Activated T-helper 1 cell treated with Interleukin-2 at 50 U/mL for 16 hours (primary cell): ENCODE measurements at places on chromosomes 13 and 19.

GRCh38 chr13:22665506-22665905 is 515.3 kb upstream of the SGCG start:
- no peak for DNase-seq

DNA sequence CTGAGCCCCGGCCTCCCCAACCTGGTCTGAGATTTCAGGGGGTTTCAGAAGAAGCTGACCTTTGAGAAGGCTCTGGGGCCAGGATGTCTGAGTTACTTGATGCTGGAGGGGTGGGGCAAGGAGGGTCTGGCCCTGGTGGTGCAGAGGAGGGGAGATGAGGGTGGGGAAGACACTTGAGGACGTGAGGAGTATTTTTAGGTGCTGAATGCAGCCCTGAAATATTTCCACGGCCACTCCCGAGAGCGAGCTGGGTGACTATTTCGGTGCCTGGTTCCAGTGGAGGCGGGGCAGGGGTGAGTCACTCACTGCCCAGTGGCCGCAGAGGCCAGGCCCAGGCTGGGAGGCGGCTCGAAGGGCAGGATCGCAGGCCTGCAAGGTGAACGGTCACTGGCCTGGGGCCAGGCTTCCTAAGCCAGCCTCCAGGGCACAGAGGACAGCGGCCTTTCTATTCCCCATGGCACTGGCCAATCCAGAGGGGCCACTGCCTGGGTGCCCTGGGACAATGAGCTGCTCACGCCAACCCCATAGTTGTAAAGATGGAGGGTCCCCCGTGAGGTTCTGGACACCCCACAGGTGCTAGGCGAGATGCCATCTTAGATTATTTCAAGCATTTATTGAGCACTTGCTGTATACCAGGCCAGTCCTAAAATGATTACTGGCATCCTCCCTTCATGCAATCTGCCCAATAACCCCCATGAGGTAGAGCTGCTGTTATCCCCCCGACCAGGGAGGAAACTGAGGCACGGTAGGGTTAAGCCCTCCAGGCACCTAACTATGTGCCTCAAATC is 19.7 kb upstream of the JUND start:
- no peak for DNase-seq

GRCh38 chr13:97263160-97263559 is 41.0 kb downstream of the MBNL2 start:
- DNase-seq, result no peak

DNA sequence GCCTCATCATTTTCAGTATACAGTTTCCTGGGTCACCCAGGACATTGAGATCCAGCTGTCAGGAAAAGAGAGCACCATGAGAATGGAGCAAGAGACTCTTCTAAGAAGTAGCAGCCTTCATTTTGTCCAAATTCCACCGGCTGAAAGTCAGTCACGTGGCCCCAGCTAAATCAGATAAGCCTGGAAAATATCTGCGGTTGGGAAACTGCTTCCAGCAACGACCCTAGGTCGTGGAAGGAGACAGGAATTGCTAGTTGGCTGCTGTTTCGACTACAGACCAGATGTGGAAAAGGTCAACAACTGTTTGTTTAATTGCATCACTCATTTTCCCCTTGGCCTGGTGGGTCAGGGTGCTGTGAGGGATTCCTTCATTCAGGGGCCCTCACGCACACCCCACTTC is 107.0 kb downstream of the ZNF536 start:
- no peak for DNase-seq

- no peak for DNase-seq
Observed at GRCh38 chr13:45364876-45365557, 24.0 kb upstream of the TPT1 start.

- no peak for DNase-seq
Observed at GRCh38 chr13:114203536-114203935, 24.5 kb downstream of the CFAP97D2 start.

DNA sequence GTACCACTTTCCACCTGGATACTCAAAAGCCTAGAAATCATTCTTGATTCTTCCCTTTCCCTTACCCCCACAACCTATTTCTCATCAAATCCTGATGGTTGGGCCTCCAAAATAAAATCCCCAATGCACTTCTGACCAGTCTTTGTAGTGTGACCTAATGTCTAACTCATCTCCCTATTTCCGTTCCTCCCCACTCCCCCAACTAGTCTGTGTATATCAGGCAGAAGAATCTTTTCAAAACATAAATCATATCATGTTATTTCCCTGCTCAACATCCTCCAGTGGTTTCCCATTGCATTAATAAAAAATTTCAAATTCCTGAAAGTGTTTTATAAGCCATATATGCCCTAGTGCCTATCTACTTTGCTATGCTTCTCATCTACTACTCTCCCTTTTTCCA is 17.7 kb downstream of the CCDC122 start:
- DNase-seq, result no peak

GRCh38 chr19:45265375-45265774 is 14.3 kb downstream of the MARK4 start:
- DNase-seq, result no peak

- DNase-seq, result no peak
Observed at GRCh38 chr13:98157188-98157587, 14.3 kb downstream of the FARP1 start.

DNA sequence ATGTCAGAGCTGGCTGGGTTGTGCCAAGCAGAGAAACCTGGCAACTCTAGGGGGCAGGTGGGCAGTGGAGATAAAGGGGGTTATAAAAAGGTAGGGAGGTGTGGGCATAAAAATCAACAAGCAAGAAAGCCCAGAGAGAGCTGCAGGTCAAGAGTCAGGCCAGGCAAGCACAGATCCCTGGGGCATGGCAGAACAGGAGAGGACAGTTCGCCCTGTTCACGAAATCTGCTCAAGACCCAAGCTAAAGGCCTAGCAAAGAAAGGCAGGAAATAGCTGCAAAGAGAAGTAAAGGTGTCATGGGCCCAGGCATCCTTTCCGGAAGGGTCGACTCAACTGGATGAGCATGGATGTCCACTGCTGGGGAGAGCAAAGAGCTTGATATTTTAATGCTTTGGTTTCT is 3.4 kb downstream of the MBNL2 start:
- DNase-seq, result no peak

DNA sequence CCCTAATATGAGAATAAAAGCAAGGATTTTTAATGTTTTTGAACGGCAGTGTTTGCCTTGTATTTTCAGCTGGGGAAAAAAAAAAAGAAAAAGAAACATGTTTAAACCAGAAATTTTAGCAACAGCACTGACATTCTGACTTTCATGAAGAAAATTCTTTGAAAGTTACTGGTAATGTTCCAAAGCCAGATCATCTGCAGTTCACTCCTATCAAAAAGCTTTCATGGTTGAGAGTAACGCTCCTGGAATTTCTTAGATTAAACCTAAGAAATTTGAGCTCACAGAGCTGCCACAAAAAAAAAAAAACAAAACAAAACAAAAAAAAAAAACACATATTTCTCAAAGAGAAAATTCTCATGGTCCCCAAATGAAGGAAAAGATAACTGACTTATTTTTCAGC is 1106.7 kb downstream of the EFNB2 start:
- no peak for DNase-seq

DNA sequence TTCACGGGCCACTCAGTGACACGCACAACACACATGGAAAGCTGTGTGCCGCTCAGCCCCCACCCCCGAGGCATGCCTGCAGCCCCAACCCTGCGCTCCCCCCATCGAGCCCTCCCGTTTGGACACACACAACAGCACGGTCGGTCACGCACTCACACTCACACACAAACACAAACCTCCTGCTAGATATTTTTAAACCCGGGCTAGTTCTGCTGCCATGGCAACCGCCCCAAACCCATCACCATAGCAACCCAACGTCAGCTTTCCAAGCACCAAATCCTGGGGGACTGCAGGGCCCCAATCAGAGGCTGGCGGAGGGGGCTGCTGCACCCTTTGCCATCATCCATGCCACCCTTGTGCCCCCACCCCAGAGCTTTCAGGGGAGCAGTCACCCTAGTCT is 2.5 kb upstream of the NOVA2 start:
- DNase-seq, result no peak

DNA sequence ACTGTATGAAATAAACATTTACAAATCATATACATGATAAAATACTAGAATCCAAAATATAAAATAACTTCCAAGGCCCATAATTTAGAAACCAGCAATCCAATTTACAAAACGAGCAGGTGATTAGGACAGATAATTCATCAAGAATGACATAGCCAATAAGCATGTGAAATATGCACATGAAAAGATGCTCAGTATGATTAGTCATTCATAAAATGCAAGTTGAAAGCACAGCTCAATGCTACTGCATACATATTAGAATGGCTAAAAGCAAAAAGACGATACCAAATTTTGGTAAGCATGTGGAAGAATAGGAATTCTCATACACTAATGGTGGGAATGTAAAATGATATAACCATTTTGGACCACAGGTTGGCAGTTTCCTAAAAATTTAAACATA is 837.2 kb upstream of the MIR17HG start:
- no peak for DNase-seq

DNA sequence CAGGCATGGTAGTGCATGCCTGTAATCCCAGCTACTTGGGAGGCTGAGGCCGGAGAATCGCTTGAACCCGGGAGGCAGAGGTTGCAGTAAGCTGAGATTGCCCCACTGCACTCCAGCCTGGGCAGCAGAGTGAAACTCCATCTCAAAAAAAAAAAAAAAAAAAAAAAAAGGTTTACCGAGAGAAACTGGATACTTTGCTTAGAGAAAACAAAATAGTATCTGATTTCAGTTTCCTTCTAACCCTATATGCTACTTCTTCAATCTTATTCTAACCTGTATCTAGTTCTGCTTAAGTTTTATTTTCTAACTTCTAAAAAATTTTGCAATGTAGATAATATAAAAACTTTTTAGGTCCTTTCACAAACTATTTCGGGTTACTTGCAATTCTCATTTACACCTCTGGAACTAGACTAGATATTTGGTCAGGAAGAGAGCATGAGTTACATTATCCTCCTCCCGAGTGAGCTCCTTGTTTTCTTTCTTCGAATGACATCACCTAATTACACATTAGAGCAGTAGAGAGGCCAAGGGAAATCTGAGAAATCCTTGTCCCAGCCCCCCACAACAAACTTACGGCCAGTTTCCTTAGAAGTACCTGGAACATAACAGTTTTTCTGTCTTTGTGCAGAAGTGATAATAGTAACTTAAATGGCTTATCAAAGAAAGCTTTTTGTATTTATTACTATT is 128.9 kb downstream of the B3GLCT start:
- DNase-seq, result no peak

- no peak for DNase-seq
Observed at GRCh38 chr19:35155441-35155840, 906 bp downstream of the FXYD5 start.

GRCh38 chr19:20863176-20863575 is 59.9 kb upstream of the ZNF85 start:
- no peak for DNase-seq

DNA sequence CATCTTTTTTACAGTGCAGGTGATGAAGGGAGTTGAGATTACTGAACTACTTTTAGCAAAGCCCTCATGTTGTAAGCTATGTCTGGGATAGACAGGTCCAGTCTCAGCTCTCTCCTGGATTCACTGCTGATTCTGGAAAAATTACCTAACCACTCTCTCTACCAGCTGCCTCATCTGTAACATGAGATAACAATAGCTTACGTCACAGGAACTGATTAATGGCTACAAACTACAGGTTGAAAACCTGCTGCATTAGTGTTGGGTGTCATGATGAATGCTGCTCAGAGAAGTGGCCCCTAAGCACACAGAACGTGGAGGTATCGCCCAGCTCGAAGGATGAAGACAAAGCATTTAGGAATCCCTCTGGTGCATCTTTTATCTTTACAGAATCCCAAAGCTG is 277.8 kb downstream of the ABCC4 start:
- no peak for DNase-seq

DNA sequence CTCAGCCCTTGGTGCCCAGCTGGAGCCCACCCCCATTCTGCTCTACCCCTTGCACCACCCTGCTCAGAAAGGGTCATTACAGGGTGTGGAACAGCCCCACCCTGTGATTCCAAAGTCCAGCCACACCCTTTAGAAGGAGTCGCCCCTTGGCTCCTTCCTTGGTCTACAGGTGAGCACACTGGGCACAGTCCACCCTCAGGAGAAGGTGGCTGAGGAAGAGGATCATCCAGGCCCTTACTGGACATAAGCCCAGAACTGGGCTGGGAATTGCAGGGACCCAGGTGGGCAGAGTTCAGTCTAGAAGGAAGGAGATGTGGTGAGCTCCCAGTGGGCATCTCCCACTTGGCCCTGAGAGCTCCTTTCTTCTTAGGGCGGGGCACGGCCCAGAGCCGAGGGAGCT is 8.6 kb downstream of the SLC46A3 start:
- no peak for DNase-seq

DNA sequence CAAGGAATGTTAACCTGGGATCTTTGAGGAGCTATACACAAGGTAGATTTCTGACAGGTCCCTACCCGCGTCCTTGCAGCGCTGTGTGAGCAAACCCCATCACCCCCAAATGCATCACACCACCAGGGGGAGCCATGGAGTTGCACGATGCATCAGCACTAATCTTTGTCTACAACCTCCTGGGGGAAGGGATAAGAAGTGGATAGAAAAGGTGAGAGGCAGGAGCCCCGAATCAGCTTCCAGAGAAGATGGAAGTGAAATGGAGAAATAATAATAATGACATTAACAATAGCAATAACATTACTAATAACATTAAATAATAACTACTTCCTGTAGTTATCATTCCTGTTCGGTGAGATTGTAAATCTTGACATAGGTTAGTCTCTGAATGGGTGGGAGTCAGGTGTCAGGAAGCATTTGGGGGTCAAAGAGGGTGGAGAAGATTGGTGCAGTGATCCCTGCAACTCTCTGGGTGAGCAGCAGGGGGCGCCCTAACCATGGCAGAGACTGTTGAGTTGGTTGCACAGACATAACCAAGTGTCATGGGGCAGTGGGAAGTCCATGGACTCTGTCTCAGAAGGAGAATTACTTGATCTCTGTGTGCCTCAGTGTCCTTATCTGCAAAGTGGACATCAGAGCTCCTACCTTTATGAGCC is 16.5 kb downstream of the SIGLEC7 start:
- peak; percentile 47 for DNase-seq

GRCh38 chr13:99293178-99293577 is 14.0 kb downstream of the GPR183 start:
- no peak for DNase-seq

DNA sequence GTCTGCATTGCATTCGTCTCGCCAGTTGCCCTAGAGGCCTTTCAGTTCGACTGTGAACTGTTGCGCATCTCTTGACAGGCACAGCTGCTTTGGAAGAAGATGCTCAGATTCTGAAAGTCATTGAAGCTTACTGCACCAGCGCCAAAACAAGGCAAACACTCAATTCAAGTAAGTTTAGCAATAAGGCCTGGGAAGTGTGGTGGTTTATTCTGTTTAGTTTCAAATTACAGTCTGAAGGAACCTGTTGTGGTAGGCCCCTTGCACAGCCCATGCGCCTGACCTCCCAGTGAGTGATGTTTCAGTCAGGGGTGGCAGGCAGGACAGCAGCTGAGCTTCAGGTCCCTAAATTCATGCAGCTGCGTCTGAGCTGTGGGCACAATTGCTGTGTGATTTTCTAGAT is 32.2 kb upstream of the TEX29 start:
- no peak for DNase-seq

GRCh38 chr13:25001476-25002206 is 94.3 kb upstream of the PABPC3 start:
- DNase-seq, result no peak
